Tongue (tissue), 3 donors: ENCODE measurements at places on chromosomes 1 and 21.

- peak; percentile 41 for DNase-seq
Measured at GRCh38 chr1:224433701-224434672, 610 bp downstream of the WDR26 start.

DNA sequence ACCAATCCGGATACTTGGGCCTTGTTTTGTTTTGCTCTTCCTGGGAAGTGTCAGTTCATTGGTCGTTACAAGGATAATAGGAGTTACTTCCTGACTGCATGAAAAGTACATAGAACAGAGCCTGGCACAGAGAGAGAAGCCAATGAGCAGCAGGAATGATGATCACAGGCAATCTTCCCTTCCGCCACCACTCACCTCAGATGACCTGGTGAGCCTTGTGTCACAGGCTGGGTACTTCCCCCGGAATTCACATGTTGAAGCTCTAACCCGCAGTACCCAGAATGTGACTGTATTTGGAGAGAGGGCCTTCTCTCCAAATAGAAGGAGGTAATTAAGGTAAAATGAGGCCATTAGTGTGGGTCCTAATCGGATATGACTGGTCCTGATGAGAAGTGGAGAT lies 18.8 kb upstream of the GPR137B start:
- no peak for DNase-seq

GRCh38 chr1:1422465-1423244 lies 1.6 kb upstream of the ANKRD65 start:
- no peak for DNase-seq

- no peak for DNase-seq
Measured at GRCh38 chr1:156998840-156999500, 46.6 kb downstream of the ARHGEF11 start.

DNA sequence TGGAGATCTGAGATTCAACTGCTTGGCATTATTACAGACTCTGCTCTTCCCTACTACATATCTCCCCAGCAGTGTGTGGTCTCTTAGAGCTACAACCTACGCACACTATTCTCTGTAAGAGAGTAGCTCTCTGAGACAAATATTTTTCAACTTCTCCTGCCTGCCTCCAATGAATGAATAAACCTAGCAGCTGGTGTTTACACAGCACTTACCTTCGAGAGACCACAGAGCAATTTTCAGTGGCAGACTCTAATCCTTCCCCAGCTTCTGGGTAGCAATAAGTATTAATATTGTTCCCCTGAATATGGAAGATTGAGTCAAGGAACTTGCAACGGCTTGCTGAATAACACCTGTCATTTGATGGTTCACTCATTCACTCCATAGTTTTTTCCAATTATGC lies 350.9 kb upstream of the SPAG17 start:
- no peak for DNase-seq

- DNase-seq: peak; percentile 97
Measured at GRCh38 chr1:56074007-56074651, 505.2 kb downstream of the PLPP3 start.

GRCh38 chr1:201028461-201028889 lies 5.0 kb upstream of the KIF21B start:
- no peak for DNase-seq

DNA sequence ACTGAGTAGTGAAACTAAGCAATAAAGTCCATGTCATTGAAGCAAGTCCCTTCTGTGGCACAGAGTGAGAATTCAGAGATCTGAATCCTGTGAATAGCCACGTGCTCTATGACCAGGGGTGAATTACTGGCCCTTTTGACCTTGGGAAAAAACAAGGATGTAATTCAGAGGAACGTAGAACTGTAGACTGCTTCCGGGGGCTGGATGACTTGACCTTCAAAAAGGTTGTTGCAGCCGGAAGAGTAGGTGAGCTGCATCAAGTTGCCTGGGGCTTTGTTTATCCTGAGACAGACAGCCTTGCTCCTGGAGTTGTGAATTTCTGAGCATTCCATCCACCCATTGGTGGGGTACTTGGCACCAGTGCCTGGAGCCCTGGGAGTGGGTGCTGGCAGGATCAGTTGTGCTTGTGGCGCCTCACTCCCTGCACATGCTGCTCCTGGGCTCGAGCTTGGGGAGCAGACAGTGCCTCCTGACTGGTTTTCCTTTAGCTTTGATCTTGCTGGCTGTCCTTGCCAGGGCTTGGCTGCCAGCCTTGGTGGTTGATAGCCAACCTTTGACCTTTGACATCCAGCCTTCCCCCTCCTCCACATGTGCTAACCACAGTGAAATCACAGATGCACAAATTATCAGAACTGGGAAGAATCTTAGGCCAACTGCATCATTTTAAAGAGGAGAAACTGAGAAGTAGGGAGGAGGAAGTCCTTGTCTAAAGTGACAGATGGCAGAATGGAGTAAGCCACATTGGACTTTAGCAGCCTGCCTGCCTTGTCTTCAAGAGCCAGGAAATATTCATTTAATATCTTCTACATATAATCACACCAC lies 16.2 kb upstream of the MYOG start:
- no peak for DNase-seq

DNA sequence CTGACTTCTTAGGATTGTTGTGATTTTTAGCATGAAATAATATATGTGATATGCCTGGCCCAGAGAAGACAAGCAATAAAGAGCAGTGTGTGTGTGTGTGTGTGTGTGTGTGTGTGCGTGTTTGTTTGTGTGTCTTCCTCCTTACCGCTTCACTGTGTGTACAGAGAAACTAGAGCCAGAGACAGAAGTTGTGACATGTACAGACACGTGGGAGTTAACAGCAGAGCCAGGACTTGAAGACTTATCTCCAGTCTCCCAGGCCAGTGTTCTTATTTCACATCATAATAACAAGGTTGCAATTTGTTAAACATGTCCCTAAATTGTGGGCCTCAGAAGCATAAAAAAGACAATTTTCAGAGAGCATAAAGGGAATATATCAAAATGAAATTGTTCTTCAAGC lies 192.0 kb upstream of the JUN start:
- peak; percentile 22 for DNase-seq

GRCh38 chr1:190373705-190374336 lies 103.8 kb downstream of the BRINP3 start:
- no peak for DNase-seq
